ENCODE measurements at places on chromosomes 6 and 20.

DNA sequence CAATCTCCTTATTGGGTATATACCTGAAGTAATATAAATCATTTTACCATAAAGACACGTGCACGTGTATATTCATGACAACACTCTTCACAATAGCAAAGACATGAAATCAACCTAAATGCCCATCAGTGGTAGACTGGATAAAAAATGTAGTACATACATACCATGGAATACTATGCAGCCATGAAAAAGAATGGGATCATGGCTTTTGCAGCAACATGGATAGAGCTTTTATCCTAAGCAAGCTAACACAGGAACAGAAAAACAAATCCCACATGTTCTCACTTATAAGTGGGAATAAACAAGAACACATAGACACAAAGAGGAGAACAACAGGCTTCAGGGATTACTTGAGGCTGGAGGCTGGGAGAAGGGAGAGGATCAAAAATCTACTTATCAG is 208.3 kb upstream of the QKI start:
- no peak for DNase-seq

DNA sequence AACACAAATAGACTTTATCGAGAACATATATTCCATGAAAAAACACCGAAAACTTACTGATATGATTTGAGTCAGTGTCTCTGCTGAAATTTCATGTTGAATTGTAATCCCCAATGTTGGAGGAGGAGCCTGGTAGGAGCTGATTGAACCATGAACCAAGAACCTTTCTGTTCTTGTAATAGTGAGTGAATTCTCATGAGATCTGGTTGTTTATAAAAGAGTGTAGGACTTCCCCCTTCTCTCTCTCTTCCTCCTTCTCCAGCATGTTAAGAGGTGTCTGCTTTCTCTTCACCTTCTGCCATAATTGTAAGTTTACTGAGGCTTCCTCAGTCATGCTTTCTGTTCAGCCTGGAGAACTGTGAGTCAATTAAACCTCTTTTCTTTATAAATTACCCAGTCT is 1289.3 kb upstream of the CITED2 start:
- no peak for DNase-seq

DNA sequence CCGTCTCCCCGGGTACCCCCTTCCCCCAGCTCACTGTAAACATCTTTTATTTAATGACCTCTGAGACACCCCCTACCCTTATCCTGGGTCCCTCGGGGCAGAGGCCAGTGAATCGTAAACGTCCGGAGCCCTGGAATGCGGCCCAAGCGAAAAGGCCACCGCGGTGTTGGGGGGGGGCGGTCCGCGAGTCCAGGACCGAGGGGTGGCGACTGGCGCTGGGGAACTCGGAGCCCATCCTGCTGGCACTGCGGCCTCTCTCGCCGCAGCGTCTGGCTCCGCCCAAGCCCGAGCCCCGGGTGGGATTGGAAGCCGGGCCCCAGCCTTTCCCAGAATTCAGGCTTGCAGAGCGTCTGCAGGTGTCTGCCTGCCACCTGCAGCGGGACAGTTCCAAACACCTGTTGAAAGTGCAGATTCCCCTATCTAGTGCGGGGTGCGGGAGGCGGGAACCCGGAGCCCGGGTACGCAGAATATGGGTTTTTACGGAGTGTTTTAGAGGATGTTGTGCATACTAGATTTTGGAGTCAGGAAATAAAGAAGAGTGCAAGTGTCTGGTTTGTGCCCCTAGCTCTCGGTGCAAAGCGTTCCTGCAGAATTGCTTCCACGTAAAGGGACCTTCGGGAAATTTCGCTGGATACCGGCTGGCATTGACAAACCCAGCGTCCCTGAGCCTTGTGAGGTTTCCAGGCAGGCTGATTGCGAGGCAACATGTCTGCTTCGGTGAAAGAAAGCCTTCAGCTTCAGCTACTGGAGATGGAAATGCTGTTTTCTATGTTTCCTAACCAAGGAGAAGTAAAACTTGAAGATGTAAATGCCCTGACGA is 800 bp downstream of the RWDD2A start:
- peak; percentile 54 for DNase-seq

GRCh38 chr6:86148586-86148985 is 505.9 kb upstream of the SYNCRIP start:
- DNase-seq = no peak

GRCh38 chr6:128474481-128474880 is 45.9 kb downstream of the PTPRK start:
- DNase-seq = no peak

GRCh38 chr6:133827766-133828165 is 61.1 kb upstream of the TCF21 start:
- DNase-seq = no peak

DNA sequence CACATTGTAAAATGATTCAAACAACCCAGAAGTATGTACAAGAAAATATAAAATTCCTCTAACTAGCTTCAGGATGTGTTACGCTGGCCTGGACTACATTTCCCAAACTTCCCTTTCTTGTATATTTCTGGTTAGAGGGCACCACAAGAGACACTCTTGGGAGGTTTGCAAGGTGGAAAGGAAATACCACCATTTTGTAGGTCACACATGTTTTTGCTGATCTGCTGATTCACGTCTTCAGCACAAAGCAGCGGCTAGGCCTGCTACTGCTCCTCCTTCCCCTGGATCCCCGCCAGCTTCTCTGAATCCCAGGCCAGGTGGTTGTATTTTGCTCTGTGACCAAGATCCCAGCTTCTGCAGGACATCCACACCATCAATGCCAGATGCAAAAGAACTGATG is 104.2 kb downstream of the AGPAT4 start:
- no peak for DNase-seq

- DNase-seq = no peak
Observed at GRCh38 chr6:170423030-170423429, 116.5 kb downstream of the FAM120B start.

DNA sequence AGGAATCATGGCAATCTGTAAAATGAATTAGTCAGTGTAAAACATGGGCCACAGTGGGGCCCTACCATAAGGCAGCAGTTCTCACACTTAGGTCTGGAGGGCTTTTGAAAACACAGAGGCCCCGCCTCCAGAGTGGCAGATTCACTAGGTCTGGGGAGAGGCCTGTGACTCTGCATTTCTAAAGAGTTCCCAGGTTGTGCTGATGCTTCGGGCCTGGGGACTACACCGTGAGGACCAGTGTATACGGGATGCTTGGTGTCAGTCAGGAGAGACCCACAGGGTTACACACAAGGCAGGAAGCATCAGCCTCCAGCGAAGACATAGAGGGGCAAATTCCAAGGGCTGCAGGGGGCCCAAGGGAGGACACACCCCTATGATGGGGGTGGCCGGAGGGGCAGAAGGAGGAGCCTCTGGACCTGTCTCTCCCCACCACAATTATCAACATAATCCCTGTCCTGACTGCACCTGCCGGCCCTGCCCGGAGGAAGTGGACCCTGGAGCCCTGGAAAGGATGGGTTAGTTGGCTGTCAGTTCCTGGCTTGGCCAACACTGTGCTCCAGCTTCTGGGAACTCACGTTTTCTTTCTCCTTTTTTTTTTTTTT is 46.7 kb downstream of the FGD2 start:
- DNase-seq = no peak

DNA sequence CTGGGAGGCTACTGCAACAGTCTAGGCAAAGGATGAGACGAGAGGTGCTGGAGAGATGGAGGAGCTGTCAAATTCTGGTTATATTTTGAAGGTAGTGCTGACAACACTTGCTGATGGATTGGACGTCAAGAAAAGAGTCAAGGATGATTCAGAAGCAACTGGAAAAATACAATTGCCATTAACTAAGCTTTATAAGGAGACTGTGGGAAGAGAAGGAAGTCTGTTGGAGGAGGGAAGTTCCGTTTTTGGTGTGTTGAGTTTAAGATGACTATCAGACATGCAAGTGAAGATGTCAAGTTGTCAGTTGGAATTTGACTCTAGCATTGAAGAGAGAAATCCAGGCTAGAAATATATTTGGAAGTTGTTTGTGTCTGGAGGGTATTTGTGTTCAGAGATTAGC is 358.1 kb downstream of the RNGTT start:
- DNase-seq = no peak

- DNase-seq = no peak
Observed at GRCh38 chr6:72669324-72669723, 47.5 kb downstream of the KCNQ5 start.

DNA sequence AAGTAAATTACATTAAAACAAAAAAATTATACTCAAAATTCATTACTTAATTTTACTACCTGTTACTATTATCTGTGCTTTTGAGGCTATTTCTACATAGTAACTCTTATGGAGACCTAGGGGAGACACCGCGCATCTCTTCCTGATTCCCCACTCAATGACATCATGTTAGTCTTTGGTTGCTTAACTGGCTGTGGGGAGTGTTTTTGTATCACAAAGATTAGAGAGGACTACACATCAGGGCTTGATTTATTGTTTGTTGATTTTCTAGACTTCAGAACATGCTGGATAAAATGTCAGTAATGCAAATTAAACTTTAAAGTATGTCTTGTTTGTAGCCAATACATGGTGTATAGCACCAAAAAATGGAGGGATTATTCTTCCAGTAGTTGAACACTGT is 26.0 kb downstream of the SLC2A10 start:
- DNase-seq = no peak

GRCh38 chr20:13353261-13353945 is 132.3 kb downstream of the ISM1 start:
- no peak for DNase-seq

DNA sequence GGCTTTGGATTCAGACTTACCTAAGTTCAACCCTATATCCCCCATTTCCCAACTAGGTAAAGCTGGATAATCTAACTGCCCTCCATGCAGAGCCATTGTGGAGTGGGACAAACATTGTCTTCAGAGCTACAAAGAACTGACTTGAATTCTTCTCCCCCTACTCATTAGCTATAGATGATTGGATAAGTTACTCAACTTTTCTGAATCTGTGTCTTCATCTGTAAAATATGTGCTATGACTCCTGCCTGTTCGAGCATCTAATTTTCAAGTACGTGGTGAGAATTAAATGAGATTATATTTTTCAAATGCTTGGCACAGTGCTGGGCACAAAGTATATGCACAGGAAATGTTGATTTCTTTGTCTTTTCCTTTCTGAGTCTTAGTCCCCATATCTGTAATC is 240.3 kb upstream of the TCF21 start:
- DNase-seq = no peak

DNA sequence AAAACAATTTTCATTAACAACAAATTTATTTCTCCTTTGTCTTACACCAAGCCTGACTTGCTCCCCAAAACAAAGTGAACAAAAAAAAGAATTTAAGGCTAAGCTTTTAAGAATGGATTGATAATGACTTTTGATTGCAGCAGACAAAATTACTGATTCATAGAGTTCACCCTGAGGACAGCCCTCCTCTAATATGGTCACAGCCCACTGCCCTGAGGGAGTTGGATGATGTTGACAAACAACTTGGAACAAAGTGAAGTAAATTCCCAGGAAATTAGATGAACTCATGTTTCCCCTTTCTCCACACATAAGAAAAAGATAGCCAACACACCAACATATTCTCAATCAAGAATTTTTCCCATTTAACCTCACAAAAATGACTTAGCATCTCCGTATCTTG is 7.7 kb upstream of the ISM1 start:
- no peak for DNase-seq

DNA sequence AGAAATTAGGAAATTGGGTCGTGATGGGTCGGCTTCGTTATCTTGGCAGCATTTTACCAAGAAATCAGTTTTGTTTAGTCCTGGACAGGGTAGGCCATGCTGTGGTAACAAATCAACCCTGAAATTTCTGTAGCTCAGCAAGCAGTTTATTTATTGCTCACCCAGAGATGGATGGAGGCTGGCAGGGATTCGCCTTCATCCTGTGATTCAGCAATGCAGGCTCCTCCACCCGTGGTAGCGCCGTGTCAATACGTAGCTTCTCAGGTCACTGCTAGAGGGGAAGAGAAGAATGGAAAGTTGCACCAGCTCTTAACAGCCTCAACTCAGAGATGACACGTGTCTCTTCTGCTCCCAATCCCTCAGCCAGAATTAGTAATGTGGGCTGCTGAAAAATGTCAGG is 157.0 kb upstream of the SGK1 start:
- DNase-seq = no peak

DNA sequence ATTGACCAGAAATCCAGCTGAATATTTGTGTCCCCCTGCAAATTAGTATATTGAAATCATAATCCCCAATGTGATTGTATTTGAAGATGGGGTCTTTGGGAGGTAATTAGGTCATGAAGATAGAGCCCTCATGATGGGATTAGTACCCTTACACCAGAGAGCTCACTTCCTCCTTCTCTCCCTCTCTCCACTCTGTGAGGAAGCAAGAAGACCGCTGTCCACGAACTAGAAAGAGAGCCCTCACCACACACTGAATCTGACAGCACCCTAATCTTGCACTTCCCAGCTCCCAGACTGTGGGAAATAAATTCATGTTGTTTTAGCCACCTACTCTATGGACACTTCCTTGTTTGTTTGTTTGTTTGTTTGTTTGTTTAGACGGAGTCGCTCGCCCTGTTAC is 11.9 kb upstream of the PLAGL1 start:
- DNase-seq = no peak

DNA sequence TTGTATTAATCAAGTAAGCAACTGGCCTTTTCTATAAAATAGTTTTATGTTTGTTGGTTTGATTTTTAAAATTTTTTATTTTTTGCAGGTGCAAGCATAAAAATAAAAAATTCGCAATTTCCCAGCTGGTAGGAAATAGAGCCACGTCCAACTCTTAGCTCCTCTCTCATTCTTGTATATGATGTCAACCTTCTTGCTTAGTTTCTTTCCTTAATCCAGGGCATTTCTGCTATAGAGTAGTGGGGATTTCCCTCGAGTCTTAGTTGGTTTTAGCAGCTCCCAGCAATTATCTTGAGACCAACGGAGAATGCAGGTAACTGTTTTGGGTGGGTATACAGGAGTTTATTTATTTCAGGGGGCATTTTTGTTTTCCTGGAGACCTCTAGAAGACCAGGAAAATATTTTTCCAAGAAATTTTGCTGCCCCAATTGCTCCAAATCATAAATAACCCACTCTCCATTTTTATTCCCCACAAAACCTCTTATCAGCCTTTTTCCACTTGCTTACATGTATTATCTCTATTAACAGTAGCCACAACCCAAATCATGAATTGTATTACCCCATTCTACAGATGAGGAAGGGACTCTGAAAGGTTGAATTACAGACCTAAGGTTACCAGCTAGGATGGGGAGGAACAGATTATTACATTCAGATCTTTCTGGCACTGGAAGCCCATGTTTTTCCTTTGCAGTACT is 18.4 kb downstream of the PHACTR2 start:
- DNase-seq = no peak

- no peak for DNase-seq
Observed at GRCh38 chr6:30168741-30169140, 5.4 kb downstream of the TRIM15 start.

DNA sequence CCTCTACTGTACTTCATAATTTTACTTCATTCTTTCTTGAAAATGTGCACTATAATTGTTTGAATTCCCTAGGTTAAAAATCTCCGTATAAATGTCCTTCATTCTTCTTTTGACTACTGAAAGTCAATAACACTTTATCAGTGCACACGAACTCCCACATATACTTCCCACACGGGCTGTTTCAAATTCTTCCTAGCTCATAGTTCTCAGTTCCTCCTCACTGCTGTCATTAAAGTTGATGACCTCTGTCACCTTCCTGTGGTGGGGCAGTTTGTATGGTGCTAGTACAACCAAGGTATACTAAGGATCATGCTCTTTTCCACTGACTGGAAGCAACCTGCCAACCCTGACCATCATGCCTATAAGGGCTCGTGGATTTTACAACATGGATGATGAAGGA is 40.0 kb upstream of the CD2AP start:
- DNase-seq = no peak

Data from hippocampal formation (tissue), 2 donors.